ENCODE measurements at places on chromosomes 4 and X.

- no peak for DNase-seq
Observed at GRCh38 chr4:82620126-82620735, 58.4 kb upstream of the TMEM150C start.

- no peak for DNase-seq
Observed at GRCh38 chr4:30600246-30601017, 119.7 kb upstream of the PCDH7 start.

GRCh38 chrX:71815121-71815905 lies 52.2 kb downstream of the CXorf49B start:
- DNase-seq, result no peak

GRCh38 chrX:119790977-119791436 lies 423 bp downstream of the RPL39 start:
- no peak for DNase-seq

- no peak for DNase-seq
Observed at GRCh38 chrX:149363965-149364364, 141.1 kb downstream of the IDS start.

DNA sequence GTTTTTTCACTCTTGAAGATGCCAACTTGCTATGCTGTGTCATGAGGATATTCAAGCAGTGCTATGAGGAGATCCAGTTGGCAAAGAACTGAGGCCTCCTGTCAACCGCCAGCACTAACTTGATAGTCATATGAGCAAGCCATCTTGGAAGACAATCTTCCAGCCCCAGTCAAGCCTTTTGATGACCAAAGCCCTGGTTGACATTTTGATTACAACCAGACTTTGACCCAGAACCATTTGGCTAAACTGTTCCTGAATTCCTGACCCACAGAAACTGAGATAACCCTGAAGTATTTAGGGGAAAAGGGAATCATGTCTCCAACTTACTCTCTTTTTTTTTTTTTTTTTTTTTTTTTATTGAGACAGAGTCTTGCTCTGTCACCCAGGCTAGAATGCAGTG lies 32.9 kb downstream of the UGDH start:
- no peak for DNase-seq

GRCh38 chr4:117550085-117550484 lies 464.7 kb upstream of the TRAM1L1 start:
- DNase-seq, result no peak

GRCh38 chrX:141960578-141960977 lies 56.9 kb downstream of the MAGEC1 start:
- DNase-seq, result no peak

- DNase-seq, result no peak
Observed at GRCh38 chr4:77358315-77358928, 201.4 kb downstream of the CCNG2 start.

DNA sequence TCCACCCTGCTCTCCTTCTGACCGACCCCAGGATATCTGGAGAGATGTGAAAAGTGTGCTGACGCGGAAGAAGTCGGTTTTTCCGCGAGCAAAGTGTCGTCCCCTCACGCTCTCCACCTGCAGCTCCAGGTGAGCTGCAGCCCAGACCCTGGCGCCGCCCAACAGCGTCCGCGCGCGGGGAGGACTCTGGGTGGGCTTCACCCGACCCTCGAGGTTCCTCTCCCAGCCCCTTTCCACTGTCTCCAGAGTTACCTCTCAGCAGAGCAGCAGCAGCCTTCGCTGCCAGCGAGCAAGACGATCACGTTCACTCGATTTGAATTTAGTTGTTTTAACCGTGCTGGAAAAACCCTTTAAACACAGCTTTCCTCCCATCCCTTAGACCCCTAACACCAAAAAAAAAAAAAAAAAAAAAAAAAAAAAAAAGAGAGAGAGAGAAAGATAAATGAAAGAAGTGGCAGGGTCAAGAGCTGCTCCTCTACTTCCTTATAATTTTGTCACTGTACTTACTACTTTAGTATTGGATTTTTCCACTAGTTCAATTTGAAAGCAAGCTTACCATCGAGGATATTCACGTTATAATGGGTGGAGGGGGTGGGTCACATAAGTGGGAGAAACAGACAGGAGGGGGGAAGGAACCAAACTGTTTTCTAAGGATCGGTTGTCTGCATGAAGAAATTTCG lies 758 bp upstream of the NR3C2 start:
- DNase-seq, result no peak

DNA sequence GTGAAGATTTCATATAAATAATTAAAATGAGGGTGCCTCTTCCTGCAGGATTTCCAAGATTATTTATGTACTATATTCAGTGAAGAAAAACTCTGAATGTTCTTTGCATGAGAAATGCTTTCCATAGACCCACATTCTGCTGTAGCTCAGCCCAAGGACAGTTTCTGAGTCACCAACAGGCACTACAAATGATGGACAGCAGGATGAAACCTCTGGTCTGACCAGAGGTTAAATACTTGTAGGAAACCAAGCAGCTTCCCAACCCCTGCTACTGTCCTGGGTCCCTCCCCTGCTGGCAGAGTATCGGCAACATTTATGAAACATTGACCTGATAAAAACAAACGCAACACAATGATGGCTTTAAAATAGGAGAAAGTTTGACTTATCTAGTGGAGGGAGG lies 73.1 kb downstream of the CXXC4 start:
- DNase-seq, result no peak

- DNase-seq, result no peak
Observed at GRCh38 chr4:7506119-7506518, 71.4 kb upstream of the PSAPL1 start.

DNA sequence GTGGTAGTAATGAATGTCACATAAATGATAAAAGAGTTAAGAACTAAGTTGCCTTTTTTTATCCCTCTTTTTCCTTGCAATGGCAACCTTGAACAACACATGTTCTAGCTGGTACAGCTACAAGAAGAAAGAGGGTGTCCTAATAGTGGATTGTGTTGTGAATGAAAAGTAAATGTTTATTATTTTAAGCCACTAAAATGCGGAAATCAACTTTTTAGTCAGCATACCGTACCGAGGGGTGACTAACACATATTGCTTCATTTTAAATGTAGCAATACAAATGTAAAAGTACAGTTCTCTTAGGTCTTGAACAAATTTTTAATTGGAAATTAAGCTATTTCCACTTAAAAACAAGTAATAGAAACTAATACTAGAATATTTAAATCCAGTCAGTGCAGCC lies 17.7 kb upstream of the AP1AR start:
- DNase-seq, result no peak

DNA sequence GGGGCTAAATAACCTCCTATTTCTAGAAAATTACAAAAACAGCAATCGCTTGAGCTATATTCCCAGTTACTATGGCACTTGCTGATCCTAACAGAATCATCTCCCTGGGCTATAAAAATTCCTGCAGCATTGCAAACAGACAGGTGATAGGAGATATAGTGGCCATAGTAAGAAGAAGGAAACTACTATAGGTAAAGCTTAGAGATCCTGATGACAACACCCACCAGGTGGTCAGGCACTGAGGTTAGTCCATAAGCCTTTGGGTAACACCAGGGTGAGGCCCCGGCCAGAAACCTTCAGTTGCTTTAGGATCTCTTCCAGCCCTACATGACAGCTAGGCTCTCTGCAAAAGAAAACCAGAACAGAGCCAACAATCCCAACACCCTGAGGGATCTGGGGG lies 197.9 kb upstream of the PPP1R2C start:
- DNase-seq, result no peak

DNA sequence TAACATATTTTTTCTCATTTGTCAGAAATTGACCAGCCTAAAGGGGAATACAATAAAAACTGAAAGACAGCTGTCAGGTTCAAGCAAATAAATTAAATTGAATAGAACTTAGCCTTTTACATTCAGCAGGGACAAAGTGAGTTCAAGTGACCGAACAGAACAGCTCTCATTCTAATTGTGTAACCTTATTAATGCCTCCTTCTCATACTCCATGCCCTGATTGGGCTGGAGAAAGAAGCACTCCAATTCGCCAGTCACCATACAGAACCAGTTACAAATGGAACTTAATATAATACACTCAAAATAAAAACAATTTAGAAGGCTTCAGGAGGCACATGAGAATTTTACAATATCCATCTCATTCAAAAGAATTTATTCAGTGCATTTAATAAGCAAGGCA lies 8.0 kb downstream of the PPP3CA start:
- DNase-seq, result no peak

DNA sequence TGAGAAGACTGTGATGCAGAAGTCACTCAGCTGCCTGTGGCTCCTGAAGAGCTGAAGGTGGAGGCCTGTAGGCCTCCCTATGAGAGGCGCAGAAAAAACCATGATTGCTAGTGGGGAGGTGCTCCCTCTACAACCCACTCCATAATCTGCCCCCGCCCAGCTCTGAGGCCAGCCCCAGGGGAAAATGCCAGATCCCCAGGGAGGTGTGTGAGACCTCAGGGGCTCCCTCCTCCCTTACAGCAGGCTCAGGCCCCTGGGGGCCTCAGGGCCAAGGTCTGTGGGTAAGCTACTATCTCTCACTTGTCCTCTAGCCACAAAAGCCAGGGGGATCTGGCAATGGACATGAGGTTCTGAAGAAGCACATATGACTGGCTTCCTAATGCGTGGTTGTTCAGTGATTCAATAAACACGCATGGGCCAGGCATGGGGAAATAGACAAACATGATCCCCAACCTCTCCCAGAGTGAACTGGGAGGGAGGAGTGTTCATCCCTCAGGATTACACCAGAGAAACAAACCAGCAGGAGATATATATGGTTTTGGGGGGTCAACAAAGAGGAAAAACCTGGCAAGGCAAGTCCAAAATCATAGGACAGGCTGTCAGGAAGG lies 51.0 kb upstream of the MTM1 start:
- no peak for DNase-seq

GRCh38 chrX:137574102-137574783 lies 8.3 kb downstream of the ZIC3 start:
- no peak for DNase-seq

DNA sequence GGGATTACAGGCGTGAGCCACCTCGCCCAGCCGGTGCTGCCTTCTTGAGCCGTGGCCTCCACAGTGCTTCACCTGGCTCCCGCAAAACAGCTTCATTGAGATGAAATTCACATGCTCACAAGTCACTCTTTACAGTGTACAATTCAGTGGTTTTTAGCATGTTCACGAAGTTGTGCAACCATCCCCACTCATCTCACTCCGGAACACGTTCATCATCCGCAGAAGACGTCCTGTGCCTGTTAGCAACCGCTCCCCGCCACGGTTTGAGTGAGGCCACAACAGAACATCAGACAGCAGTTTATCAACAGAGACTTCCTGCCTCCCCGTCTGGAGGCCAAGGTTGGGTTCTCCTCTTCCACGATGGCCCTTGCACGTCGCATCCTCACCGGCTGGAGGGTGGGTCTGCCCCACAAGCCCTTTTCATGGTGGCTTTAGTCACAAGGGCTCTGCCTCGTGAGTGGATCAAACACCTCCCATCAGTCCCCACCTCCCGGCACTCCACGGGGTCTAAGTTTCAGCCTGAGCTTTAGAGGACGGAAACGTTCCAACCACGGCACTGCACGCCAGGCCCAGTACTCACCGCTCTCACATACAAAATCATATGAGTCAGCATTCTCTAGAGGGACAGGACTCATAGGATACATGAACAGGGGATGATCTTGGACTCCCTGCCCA lies 29.6 kb upstream of the SPON2 start:
- no peak for DNase-seq

DNA sequence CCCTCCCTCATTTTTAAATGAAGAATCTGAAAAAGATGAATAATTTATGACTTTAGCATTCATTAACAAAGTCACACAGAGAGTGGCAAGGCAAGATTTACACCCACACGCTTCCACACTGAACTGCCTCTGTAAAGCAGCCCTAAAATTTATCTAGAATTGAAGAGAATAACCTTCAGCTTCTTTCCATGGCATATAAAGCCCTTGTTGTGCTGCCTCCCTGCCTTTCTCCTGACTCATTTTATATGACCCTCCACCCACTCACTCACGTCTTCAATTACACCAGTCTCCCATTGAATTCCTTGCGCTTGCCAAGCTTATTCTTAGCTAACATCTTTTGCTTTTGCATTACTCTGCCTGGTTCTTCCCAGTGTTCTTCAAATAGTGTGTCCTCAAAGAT lies 2649.3 kb downstream of the PCDH7 start:
- DNase-seq, result no peak

GRCh38 chrX:12700745-12701144 lies 90.5 kb upstream of the PRPS2 start:
- DNase-seq, result no peak

- DNase-seq, result no peak
Observed at GRCh38 chrX:116607776-116608175, 145.0 kb upstream of the CT83 start.

- DNase-seq, result no peak
Observed at GRCh38 chr4:73814679-73815078, 21.8 kb upstream of the CXCL6 start.

DNA sequence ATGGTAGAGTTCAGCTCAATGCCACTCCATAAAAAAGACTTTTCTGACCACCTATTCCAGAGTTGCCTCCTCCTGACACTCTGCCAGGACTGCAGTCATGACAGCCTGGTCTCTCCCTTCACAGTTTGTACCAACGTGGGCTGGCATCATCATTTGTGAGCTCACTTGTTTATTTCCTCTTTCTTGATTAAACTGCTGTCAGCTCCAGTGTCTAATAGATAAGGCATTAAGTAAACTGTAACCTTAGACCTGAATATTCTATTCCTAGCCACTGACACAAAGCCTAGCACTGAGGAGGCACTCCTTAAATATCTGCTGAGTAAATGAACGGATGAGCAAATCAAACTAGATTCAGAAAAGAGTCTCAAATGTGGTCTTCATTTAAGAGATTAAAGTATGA lies 48.7 kb downstream of the DDX60 start:
- no peak for DNase-seq

DNA sequence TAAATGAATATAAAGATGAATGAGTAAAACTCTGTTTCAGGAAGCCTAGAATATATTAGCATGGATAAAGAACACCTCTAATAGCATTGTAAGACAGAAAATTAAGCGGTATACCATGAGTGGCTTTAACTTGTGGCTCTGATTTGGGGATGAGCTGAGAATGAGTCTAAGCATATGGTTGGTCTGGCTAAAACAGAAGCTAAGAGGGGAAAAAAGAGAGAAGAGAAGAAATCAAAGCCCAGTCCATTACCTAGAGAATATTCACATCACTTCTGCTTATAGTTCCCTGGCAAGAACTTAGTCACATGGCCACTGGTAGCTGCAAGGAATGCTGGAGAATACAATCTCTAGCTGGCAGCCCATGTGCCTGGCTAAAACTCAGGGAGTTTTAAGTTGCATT lies 414.5 kb downstream of the PRDM5 start:
- DNase-seq, result no peak

GRCh38 chrX:31591355-31591754 lies 519.5 kb upstream of the FTHL17 start:
- no peak for DNase-seq

DNA sequence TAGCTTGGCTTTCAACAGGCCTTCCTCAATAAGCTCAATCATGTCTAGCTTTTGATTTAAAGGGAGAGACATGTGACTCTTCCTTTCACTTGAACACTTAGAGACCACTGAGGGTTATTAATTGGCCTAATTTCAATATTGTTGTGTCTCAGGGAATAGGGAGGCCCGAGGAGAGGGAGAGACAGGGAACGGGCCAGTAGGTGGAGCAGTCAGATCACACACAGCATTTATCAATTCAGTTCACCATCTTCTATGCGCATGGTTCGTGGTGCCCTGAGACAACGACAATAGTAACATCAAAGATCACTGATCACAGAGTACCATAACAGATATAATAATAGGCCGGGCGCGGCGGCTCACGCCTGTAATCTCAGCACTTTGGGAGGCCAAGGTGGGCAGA lies 17.8 kb downstream of the ZNF81 start:
- DNase-seq, result no peak
